ENCODE measurements at places on chromosomes 12 and 14.

DNA sequence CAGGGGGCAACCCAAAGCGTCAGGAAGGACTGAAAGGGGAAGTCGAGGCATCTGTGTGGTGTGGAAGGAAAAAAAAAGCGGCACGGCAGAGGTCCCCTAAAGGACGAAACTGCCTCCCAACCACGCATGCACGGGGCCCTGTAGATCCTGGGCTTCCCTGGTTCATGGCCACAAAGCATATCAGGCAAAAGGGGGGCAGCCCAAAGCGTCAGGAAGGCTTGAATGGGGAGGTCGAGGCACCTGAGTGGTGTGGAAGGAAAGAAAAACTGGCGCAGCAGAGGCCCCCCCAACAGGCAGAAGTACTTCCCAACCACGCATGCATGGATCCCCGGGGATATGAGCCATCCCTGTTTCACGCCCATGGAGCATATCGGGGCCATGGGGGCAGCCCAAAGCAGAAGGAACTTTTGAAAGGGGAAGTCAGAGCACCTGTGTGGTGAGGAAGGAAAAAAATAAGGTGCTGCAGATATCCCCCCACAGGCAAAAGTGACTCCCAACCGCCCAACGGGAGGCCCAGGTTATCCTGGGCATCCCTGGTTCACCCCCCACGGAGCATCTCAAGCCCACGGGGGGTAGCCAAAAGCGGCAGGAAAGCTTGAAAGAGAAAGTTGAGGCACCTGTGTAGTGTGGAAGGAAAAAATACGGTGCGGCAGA is 581.2 kb downstream of the ALG10 start:
- DNase-seq: no peak

DNA sequence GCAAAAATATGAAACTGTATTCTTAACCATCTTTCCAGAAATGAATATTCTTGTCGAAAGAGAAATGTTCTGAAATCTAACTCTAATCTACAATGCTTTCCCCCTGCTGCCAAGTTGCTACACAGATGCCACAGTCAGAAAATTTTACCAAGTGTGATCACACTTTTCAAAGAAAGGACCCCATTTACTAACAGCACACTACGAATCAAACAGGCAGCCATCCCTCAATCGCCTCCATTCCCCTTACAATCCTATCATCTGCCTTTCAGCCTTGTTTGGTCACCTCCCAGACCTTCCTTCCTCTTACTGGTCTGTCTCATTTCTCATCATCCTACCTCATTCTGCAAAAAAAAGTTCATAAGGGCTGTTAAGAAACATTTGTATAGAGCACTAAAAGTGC is 190.1 kb downstream of the MED13L start:
- DNase-seq: no peak

GRCh38 chr14:63709589-63709988 is 18.3 kb downstream of the SGPP1 start:
- DNase-seq: no peak

DNA sequence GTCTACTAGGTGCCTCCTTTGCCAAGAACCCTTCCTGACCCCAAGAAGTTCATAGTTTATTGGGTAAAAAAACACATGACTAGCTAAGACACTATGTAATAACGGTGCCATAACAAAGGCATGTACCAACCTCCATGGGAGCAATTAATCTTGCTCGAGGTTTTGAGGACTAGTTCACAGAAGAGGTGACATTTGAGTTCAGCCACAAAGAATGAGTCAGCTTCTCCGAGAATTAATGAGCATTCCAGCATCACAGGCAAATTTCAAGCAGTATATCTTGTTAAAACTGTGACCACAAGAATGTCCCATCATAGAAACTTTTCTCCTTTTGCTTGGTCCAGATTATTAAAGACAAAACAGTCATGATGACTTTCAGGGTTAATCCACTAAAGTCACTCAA is 113.0 kb upstream of the RAP1B start:
- no peak for DNase-seq

DNA sequence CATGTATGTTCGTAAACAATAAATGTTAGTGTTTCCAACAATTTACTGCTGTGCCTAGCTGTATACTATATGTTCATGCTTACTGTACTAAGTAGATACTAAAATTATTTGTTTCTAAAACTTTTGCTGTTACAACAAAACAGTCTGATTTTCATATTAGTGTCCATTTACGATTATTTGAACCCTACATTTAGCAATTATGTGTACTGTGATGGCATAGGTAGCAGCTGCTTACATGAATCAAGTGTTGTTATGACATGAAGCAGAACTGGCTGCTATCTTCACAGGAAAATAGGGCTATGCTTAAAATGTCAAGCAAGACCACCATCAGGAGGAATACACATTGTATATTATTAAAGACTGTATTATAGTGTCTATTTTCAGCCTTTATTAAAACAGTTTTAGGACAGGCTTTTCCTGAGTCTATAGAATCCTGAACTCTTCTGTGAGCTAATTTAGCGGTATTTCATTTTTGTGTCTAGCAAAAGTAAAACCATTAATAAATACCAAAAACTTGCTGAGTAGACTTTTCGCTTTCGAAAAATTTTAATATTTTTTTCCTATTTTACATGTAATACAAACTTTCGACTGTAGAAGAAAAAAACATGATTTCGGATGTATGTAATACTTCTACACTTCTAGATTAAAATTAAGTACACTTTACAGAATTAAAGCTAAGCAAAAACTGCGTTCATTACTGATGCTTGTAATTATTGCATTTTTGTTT is 1.1 kb upstream of the WDR89 start:
- DNase-seq: no peak

DNA sequence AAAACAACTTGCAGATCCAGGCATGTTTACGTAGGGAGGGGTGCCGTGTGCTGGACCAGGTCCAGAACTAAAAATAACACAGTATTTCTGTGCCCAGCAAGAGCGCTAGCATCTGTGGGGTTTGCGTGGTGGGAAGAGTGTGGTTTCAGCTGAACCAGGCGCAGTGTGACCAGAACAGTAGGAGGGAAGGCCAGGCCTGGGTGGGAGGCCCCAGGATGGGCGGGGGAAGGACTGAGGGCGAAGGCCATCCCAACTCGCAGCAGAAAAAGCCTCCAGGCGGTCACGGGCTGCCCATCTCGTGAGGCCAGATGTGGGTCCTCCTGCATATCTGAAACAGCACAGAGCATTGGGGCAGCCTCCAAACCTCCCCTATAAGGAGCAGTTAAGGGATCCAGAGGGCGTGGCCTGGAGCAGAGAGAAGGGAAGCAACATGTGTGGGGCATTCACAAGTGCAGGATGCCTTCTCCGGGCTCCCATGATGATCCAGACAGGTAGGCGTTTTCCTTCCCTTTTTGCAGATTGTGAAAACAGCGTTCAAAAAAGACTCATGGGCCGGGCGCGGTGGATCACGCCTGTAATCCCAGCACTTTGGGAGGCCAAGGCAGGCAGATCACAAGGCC is 17.8 kb upstream of the CD9 start:
- DNase-seq: no peak

GRCh38 chr14:63656194-63656593 is 14.5 kb upstream of the WDR89 start:
- DNase-seq: no peak

DNA sequence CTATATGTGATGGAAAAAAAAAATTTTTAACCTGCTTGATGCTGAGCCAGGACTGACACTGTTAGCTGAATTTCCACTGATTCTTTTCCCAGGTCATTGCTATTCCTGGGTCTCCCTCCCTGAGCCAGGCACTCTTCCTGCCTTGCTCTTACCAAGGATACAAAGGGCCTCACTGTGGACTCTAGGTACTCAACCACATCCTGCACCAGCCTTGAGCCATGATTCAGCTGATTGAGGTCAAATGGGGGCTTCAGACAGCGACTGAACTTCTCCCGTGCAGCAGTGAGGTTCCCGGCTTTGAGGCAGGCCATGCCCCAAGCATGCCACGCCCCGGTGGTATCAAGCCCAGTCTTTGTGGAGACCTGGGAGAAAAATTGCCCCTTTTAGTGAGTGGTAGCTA is 54.3 kb downstream of the ZFYVE26 start:
- no peak for DNase-seq

- DNase-seq: no peak
Observed at GRCh38 chr14:101838476-101838875, 77.0 kb downstream of the PPP2R5C start.

DNA sequence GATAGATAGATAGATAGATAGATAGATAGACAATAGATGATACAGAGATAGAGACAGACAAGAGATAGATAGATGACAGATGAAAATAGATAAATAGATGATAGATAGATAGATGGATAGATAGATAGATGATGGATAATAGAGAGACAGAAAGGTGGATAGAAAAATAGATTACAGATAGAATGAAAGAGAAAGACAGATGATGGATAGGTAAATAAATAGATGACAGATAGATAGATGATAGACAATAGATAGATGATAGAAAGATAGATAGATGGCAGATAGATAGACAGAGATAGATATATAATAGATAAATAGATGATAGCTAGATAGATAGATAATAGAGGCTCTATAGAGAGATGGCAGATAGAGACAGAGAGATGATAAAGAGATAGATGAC is 523.0 kb downstream of the BCL11B start:
- no peak for DNase-seq

GRCh38 chr12:6342140-6342889 is 439 bp upstream of the TNFRSF1A start:
- DNase-seq: no peak

- peak; percentile 61 for DNase-seq
Observed at GRCh38 chr12:113098441-113099028, 37.0 kb downstream of the RASAL1 start.

GRCh38 chr14:55769877-55770276 is 189.9 kb downstream of the KTN1 start:
- no peak for DNase-seq

GRCh38 chr12:24441458-24441857 is 492.0 kb upstream of the SOX5 start:
- no peak for DNase-seq

- no peak for DNase-seq
Observed at GRCh38 chr12:105922670-105923102, 216.1 kb downstream of the NUAK1 start.

DNA sequence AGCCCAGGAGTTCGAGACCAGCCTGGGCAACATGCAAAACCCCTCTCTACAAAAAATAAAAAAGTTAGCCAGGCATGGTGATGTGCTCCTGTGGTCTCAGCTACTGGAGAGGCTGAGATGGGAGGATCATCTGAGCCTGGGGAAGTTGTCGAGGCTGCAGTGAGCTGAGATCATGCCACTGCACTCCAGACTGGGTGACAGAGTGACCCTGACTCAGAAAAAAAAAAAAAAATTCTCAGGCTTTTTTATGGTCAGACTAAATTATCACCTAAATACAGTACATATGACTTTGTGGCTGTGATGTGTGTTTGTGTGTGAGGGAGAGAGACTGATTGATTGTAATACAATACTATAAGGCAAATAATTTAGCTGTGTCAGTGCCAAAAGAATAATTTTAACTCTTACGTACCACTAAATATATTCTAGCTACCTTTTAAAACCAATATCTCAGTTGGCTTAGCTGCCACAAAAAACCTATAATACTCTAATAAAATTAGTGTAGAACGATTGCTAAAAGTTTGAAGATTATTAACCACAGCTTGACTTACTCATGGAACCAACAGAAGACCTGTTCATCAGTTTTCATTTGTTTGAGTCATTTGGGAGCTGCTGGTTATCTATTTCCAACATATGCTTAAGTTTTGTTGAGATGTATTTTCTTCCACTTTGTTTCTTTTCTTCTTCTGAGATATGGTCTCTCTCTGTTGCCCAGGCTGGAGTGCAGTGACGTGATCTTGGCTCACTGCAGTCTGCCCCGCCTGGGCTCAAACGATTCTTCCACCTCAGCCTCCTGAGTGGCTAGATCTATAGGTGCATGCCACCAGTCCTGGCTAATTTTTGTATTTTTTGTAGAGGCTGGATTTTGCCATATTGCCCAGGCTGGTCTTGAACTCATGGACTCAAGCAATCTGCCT is 58.0 kb downstream of the DIP2B start:
- no peak for DNase-seq

DNA sequence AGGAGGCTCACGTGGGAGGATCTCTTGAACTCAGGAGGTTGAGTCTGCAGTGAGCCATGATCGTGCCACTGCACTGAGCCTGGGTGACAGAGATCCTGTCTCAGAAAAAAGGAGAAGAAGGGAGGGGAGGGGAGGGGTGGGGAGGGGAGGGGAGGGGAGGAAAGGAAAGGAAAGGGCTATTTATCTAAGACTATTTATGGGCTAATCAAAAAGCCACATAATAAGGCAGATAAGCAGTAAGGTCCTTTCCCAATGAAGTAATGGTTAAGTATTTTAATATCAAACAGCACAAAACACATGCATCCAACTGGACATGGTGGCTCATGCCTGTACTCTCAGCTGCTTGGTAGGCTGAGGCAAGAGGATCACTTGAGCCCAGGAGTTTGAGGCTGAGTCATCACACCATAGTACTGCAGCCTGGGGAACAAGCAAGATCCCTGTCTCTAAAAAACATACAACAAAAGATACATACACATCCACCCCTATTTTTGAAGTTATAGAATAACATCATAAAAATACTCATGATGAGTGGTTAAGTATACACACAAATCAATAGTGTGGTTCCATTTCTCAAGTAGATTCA is 9.7 kb downstream of the PAWR start:
- DNase-seq: no peak

- no peak for DNase-seq
Observed at GRCh38 chr12:130752692-130753230, 36.7 kb upstream of the RIMBP2 start.

DNA sequence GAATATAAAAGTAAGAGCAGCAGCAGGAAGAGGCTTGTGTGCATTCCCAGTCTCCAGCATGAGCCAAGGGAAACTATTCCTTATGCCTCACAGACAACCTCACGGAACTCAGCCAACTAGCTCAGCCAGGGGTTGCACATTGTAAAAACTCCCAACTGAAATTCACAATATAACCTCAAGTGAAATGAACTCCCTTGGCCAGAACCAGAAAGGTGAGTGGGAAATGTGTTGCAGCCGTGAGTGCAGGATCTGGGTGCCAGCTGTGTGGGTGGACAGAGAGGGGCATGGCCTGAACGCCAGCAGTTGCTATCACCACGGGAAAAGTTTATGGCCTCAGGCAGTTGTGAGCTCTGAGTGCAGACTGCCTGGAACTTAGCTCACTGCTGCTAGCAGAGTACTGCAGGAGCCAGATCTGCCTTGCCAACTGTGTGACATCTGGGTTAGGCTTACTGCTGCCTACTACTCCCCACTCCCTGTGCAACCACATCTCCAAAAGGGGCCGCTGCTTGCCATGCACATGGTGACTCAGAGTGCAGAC is 2.3 kb upstream of the CLEC1A start:
- no peak for DNase-seq

DNA sequence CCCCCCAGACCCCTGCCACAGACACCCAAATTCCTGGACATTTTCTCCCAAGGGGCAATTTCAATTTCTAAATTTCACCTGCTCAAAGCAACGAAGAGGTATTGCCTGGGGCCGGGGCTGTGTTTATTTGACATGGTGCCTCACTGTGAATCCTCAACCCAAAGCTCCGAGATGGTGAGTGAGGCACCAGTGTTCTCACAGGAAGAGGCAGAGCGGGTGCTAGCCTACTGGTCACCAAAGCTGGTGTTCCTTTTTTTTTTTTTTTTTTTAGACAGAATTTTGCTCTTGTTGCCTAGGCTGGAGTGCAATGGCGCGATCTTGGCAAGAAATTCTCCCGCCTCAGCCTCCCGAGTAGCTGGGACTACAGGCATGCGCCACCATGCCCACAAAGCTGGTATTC is 14.8 kb upstream of the SH2B3 start:
- no peak for DNase-seq

GRCh38 chr12:127723251-127723650 is 543.7 kb upstream of the TMEM132C start:
- no peak for DNase-seq
